ENCODE measurements at places on chromosomes 12 and 14. TPM values are rescaled to one million over a fixed set of nuclear protein-coding genes. Genes with fewer than 3 reads are reported as not detected.
A peak's percentile ranks its signal among the peaks of the same experiment; 100 is the strongest.

DNA sequence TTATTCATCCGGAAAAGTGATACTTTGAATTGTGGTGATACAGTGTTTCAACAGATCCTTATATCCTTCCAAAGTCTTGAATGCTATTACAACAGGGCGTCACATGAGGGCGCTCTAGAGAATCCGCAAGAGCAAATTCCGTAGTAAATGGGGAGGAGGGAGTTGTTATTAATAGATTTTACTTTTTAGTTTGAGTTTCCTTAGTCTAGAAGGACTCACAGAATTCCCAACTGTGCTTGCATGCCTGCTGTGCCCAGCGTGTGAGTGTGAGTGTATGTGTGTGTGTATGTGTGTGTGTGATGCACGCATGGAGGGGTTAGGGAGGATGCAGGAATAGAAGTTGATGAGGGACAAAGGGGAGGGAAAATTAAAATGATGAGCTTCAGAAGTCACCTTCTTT, 375.3 kb downstream of the C12orf75 start:
- no peaks in the 10 kb centered on the region for H3K36me3 ChIP-seq
- H3K27me3 ChIP-seq = no peaks in the 10 kb centered on the region
- 0 out of 2 replicates have a peak, but pooled peaks cover 16% of the 10 kb centered on the region for H3K4me1 ChIP-seq
- no peak overlapping the region for H3K27ac ChIP-seq
- DNase-seq = peak; percentile 61
- no peak overlapping the region for H3K4me3 ChIP-seq

GRCh38 chr14:39232554-39233415, 930 bp upstream of the MIA2 start:
- peaks cover 32% of the 10 kb centered on the region for H3K4me1 ChIP-seq
- H3K4me3 ChIP-seq = peak overlapping the region; percentile 31
- H3K36me3 ChIP-seq = no peaks in the 10 kb centered on the region
- no peaks in the 10 kb centered on the region for H3K27me3 ChIP-seq

GRCh38 chr12:101653030-101653429, 44.4 kb upstream of the CHPT1 start:
- no peaks in the 10 kb centered on the region for H3K36me3 ChIP-seq
- H3K27ac ChIP-seq = no peak overlapping the region

DNA sequence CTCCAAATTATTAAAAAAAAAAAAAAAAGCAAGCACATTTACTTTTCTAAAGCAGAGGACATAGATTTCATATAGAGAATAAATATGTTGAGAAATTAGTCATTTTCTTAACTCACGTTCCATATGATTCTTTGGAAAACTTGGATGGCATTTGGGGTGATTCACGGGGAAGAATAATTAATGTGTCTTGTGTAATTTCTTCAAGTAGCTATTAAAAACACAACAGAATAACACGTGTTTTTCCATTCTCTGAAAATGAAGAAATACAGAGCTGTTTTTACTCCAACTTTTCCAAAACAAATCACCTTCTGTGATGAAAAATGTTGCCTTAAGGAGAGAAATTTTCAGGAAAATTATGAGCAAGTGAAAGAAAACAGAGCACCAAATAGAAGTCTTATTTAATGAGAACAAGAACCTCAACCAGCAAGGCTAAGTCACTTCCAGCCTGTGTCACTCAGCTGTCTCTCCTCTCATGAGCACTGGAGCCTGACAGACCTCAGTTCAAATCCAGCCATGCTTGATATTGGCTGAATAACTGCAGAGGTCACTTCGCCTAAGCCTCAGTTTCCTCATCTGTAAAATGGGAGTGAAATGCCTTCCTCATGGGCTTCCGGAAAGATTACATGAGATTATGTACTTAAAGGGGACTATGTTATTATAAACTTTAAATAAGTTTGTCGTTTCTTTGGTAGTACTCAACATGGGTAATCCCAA, 42.8 kb upstream of the NUAK1 start:
- H3K27me3 ChIP-seq = no peaks in the 10 kb centered on the region
- no peak overlapping the region for H3K4me3 ChIP-seq

DNA sequence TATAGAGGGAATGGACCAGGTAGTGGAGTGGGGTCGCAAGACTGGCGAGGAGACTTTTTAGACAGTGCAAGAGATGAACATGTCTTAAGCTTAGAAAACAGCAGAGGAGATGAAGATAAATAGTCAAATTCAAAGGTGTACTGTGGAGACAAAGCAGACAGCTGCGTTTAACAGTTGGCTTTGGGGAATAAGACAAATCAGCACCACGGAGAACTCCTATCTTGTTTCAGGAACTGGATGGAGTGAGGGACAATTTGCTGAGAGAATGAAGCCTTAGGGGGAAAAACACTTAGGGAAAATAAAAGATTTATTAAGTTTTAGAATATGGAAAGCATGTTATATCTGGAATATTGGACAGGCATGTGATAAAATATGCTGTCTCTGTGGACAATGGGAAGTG, 458.8 kb downstream of the GLT1D1 start:
- no peaks in the 10 kb centered on the region for H3K27me3 ChIP-seq
- no peak overlapping the region for H3K4me3 ChIP-seq
- H3K27ac ChIP-seq = no peak overlapping the region

HOXC9 gene
- 2.5 TPM for total RNA-seq

Measured in GM23248 (cell line).